ENCODE measurements at places on chromosomes 3 and 15. TPM values are rescaled to one million over a fixed set of nuclear protein-coding genes. Genes with fewer than 3 reads are reported as not detected.

SLC38A3 gene
- polyA plus RNA-seq: 56.6 TPM

- no peaks in the 10 kb centered on the region for H3K4me1 ChIP-seq
- no peak overlapping the region for H3K4me3 ChIP-seq
- DNase-seq: no peak
- H3K36me3 ChIP-seq: no peaks in the 10 kb centered on the region
- H3K27me3 ChIP-seq: no peaks in the 10 kb centered on the region
Observed at GRCh38 chr15:89967881-89968280, 33.2 kb upstream of the ZNF710 start.

- no peak for DNase-seq
- no peaks in the 10 kb centered on the region for H3K36me3 ChIP-seq
- H3K27me3 ChIP-seq: no peaks in the 10 kb centered on the region
- H3K4me1 ChIP-seq: peaks cover 24% of the 10 kb centered on the region
Observed at GRCh38 chr3:195256639-195257453, 14.1 kb downstream of the XXYLT1 start.

GRCh38 chr3:176971613-176972174 lies 225.6 kb downstream of the TBL1XR1 start:
- no peak overlapping the region for H3K27ac ChIP-seq
- H3K4me3 ChIP-seq: no peak overlapping the region
- no peaks in the 10 kb centered on the region for H3K27me3 ChIP-seq
- DNase-seq: no peak
- H3K36me3 ChIP-seq: no peaks in the 10 kb centered on the region

GRCh38 chr3:49530701-49531100 lies 23.6 kb upstream of the BSN start:
- H3K4me3 ChIP-seq: no peak overlapping the region
- DNase-seq: no peak
- H3K4me1 ChIP-seq: no peaks in the 10 kb centered on the region
- H3K27ac ChIP-seq: no peak overlapping the region
- H3K27me3 ChIP-seq: no peaks in the 10 kb centered on the region

TEX55 gene
- polyA plus RNA-seq: not detected

GOLGA8B gene
- polyA plus RNA-seq: 71.6 TPM

ADAMTSL3 gene
- polyA plus RNA-seq: 5.2 TPM

- no peak overlapping the region for H3K4me3 ChIP-seq
- no peaks in the 10 kb centered on the region for H3K4me1 ChIP-seq
- DNase-seq: no peak
- H3K36me3 ChIP-seq: no peaks in the 10 kb centered on the region
- H3K27me3 ChIP-seq: no peaks in the 10 kb centered on the region
Observed at GRCh38 chr3:157063926-157064325, 96.0 kb downstream of the CCNL1 start.

Measured in hepatocyte (in vitro differentiated cells).